Stimulated activated CD4-positive, alpha-beta T cell treated with anti-CD3 and anti-CD28 coated beads, Interleukin-12 subunit alpha, Interleukin-12 subunit beta, amount 100 ng/mL, for 24 hours (primary cell): ENCODE measurements at places on chromosomes 3 and 15.

- peak; percentile 51 for DNase-seq
These were observed 665.4 kb upstream of the CBLB start for GRCh38 chr3:106534206-106534605.

GRCh38 chr3:27714146-27714526, 8.0 kb downstream of the EOMES start:
- DNase-seq: no peak

- DNase-seq: no peak
These were observed 7.7 kb upstream of the SEMA3F start for GRCh38 chr3:50147447-50147846.

DNA sequence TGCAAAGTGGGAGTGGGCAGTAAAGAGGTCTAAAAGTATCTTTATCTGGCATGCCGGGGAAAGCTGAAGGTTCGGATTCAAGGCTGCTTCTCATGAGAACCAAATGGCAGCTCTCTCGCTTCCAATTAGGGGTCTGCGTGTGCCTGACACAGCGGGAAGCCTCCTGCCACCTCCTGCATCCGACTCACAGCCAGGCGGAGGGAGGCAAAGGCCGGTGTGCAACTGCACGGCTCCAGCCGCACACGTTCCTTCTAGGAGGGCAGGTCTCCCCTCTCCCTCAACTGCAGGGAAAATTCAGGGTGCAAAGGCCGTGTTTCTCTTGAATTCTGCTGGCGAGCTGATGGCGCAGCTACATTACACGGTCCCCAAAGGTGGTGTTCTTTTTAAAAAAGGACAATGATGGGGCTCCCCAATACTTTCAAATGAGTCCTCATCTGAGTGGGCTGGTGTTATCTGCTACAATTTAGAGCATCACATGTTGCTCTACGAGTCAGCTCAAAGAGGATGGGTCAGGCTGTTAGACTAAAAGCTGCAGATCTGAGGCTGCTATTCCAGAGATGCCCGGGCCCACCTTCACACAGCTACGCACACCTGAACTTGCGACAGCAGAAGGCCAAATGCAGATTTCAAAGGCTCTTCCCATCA, 226.6 kb downstream of the ADAMTS17 start:
- DNase-seq: no peak

- no peak for DNase-seq
These were observed 156.5 kb upstream of the LPP start for GRCh38 chr3:187997490-187997889.

GRCh38 chr3:41092844-41093243, 106.5 kb upstream of the CTNNB1 start:
- no peak for DNase-seq

DNA sequence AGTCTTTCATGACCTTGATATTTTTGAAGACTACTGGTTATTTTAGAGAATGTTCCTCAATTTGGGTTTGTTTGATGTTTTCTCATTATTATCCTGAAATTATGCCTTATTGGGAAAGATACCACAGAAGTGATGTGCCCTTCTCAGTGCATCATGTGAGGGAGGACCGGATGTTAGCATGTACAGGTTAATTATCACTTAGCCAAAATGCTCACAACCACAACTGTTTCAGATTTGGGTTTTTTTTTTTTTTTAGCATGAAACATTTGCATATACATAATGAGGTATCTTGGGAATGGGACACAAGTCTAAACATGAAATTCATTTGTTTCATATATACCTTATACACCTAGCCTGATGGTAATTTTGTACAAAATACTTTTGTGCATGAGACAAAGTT, 59.8 kb downstream of the PIK3R4 start:
- DNase-seq: no peak

GRCh38 chr3:51379301-51379700, 5.8 kb upstream of the MANF start:
- no peak for DNase-seq

GRCh38 chr15:100393008-100393407, 51.2 kb upstream of the ADAMTS17 start:
- no peak for DNase-seq

DNA sequence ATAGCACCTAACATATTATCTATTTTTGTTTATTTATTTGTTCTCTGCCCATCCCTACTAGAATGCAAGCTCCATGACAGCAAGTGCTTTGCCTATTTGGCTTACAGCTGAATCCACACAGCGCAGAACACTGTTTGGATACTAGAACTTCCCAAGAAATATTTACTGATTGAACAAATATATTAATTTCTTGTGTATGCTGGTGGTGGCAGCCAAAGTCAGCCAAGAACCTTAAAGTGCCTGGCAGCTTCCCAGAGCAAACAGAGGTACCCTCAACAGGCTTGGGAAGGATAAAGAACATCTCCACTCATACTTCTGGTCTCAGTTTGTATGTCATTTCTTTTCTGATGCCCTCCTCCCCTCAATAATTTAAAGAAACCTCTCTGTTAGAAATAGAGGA, 111.8 kb upstream of the SLC25A36 start:
- no peak for DNase-seq

GRCh38 chr3:98434412-98434811, 28.6 kb upstream of the OR5K1 start:
- no peak for DNase-seq

- no peak for DNase-seq
These were observed 1.3 kb upstream of the TWF2 start for GRCh38 chr3:52240059-52240885.

- no peak for DNase-seq
These were observed 97.3 kb downstream of the RTP4 start for GRCh38 chr3:187465503-187465902.

DNA sequence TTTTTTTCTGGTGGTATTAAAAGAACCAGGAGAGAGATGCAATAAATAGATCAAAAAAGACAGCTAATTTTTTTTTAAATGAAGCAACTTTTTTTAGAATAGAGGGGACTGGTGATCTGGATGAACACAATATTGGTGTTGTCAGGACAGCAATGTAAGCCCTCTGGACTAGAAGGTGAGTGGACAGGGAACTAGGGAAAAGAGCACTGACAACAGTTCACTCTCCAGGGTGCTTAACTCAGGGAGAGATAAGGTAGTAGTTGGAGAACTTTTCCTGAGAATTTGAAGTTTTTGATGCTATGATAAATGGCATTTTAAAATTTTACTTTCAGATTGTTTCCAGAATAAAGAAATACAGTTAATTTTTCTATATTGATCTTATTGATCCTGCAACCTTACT, 158.3 kb upstream of the STAC start:
- DNase-seq: no peak

- no peak for DNase-seq
These were observed 24.2 kb downstream of the PFKFB4 start for GRCh38 chr3:48532271-48532976.

GRCh38 chr15:38691965-38692788, 127.6 kb upstream of the RASGRP1 start:
- DNase-seq: no peak

DNA sequence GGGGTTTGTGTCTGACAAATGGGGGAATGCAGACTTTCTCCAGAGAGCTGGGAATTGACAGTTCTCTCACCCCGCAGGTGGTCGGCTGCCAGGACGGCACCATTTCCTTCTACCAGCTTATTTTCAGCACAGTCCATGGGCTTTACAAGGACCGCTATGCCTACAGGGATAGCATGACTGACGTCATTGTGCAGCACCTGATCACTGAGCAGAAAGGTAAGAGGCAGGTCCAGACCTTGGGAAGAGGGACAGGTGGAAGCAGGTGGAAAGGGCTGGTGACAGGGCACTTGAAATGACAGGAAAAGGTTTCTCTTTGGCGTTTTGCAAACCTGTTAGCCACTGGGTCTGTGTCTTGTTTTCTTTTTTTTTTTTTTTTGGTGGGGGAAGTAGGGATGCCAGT, 36.6 kb downstream of the IFT122 start:
- DNase-seq: no peak
